ENCODE measurements at places on chromosomes 12 and 14. TPM values are rescaled to one million over a fixed set of nuclear protein-coding genes. Genes with fewer than 3 reads are reported as not detected.
A peak's percentile ranks its signal among the peaks of the same experiment; 100 is the strongest.

DNA sequence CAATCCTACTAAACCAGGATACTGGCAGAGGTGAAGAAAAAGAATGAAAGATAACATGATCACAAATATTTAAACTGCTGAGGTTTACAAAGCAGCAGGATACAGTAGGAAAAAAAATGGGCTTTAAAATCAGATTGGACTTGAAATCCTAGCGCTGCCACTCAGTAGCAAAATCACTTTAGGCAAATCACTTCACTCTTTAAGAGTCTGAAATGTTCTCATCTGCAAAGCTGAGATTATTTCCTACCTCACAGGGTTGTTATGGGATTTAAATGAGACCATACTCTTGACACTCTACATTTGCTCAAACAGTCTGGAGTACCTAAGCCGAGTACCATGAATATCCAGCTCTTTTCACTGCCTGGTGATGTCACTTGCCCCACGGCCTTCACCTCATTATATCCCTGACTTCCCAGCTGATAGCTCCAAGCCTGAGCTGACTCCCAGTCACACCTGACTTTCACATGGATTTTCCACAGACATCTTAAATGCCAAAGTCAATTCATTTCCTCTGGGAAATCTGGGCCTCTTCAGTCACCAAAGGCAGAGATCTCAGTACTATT, 60.2 kb downstream of the UBR7 start:
- H3K27me3 ChIP-seq = no peaks in the 10 kb centered on the region
- H3K36me3 ChIP-seq = peaks cover 17% of the 10 kb centered on the region
- H3K4me3 ChIP-seq = no peak overlapping the region
- H3K27ac ChIP-seq = no peak overlapping the region

Gene TSPAN8
- 15.3 TPM for total RNA-seq

Gene INSM2
- not detected for total RNA-seq

GRCh38 chr14:93068711-93069110, 47.0 kb downstream of the ITPK1 start:
- H3K27ac ChIP-seq = no peak overlapping the region
- no peaks in the 10 kb centered on the region for H3K27me3 ChIP-seq
- H3K4me1 ChIP-seq = peaks cover 16% of the 10 kb centered on the region
- DNase-seq = no peak
- H3K36me3 ChIP-seq = no peaks in the 10 kb centered on the region

DNA sequence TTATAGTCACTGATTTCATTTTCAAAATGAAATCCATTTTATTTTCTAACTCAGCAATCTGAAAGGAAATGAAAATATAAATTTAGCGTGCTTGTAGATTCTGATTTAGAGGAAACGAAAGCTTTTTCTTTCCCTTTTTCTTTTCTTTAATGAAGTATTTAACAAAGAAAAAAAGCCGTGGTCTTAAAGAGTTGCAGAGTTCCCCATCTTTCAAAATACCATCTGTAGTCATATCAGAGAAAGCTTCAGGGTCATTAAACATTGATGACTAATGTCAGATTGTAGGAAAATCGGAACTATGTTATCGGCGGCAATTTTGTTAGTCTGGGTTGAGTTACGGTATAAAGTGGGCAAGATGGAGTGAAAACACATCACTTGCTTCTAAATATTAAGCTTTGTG, 32.3 kb downstream of the DRAM1 start:
- peaks cover 26% of the 10 kb centered on the region for H3K4me1 ChIP-seq
- no peaks in the 10 kb centered on the region for H3K27me3 ChIP-seq
- peaks cover 32% of the 10 kb centered on the region for H3K36me3 ChIP-seq
- H3K4me3 ChIP-seq = peak overlapping the region; percentile 1
